ENCODE measurements at places on chromosomes 2 and 18.

GRCh38 chr18:50231621-50232020 lies 34.7 kb downstream of the CFAP53 start:
- DNase-seq, result no peak

DNA sequence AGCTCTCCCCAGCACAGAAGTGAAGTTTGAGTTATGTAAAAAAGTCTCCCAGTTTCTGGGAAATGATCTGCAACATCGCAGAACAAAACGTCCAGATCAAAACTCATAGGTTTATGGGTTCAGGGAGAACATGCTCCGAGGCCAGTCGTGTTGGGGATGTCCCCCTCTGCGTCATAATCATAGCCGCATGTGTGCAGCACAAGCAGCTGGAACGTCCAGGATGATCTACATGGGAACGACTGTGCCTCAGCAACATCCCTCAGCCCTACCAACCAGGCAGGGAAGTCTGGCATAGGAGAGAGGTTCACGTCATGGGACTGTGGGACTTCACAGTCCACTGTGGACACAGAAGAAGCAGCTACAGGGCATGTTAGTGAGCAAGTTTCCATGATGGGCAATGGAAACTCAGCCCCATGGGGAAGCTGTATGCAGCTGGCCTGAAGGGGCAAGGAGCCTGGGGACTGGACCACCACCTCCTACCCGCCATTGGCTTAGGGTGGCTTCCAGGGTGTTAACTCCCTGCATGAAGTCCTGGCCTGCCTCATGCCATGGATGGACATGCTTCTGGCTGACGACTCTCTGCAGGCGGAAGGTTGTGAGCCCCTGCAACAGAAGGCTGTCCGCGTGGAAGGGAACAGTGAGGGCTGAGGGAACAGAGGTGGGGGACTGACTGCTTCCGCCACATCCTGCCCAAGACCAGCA lies 96.9 kb downstream of the COPS8 start:
- DNase-seq, result no peak

DNA sequence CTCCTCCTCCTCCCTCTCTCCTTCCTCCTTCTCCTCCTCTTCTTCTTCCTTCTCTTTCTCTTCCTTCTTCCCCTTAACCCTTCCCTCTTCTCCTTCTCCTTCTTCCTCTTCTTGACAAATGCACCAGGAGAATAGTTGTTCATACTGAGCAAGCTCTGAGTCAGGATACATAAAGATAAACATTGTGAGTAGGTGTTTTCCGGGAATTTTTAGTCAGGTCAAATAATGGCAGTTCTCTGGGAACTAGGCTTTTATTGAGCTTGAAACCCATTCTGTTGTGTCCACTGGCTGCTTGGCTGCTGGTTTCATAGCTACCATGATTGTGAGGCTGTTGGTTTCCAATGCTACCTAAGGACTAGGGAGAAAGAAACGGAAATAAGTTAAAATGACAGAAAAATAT lies 1144.7 kb upstream of the DDX18 start:
- no peak for DNase-seq

DNA sequence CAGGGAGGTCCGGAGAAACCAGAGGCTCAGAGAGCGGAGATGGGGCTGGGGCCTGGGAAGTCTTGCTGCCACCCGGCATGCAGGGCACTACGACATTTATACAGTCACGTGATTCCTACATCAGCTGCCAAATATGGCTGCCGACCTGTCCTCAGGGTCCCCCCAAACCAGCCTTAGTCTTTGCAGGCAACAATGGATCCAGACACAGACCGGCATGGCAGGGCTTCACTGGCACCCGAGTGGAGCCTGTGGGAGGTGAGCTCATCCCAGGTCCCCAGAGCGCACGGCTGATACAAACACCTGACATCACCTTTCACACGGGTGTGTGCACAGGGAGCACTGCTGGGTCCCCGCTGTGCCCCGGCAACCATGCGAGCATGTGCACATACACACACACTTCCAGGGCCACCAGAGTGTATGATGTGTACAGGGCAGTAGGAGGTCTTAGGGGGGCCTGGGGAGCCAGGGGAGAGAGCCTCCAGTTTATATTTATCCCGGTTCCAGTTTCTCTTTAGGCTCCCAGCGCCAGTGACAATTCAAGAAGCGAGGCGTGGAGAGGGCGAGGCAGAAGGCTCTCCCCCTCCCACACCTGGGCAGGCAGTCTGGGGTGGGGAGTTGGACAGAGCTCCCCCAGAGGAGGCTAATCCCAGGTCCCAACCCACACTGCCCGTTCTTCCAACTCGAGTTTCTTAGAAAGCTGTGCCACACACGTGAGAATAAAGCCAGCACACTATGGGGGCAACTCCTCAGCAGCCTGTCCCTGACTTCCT lies 2.7 kb downstream of the SEMA4C start:
- DNase-seq, result no peak

DNA sequence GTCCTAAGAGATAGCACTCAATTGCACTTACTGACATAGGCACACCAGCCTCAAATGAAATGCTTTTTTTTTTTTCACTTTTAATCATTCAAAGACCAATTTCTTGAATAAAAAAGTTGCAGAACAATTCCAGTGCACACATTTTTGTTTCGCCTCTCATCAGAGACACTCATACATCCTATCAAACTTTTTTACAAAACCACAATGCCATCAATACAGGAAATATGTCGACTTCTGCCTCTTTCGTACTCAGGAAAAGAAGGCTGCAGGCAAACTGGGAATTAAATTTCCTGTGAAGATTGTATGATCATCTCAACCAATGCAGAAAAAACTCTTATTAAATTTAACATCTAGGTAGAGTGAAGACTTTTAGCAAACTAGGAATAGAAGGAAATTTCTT lies 112.4 kb downstream of the DNER start:
- DNase-seq, result no peak

GRCh38 chr2:134408791-134409190 lies 154.9 kb downstream of the MGAT5 start:
- DNase-seq, result no peak

DNA sequence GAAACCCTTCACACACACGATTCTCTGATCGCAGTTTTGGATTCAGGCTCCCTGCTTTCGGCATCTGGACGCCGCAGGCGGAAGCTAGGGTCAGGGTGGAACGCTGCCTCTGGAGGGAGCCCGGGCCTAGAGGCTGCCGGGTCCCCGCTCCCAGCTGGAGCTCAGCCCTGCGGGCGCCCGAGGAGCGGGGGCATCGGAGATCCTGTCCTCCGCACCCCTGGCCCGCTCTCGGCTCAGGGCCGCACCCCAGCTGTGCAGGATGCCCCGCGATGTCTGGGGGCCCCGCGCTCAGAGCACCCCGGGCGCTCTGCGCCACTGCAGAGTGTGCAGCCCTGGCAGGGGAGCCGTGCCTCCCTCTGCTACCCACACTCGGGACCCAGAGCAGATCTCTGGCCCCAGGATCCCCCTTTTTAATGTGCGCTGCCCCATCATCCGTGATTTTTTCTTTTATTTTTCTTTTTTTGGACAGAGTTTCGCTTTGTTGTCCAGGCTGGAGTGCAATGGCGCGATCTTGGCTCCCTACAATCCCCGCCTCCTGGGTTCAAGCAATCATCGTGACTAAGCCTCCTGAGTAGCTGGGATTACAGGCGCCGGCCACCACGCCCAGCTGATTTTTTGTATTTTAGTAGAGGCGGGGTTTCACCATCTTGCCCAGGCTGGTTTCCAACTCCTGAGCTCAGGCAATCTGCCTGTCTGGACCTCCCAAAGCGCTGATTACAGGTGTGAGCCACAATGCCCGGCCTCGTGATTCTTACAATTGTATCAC lies 54.8 kb upstream of the TUBA3E start:
- DNase-seq, result no peak

DNA sequence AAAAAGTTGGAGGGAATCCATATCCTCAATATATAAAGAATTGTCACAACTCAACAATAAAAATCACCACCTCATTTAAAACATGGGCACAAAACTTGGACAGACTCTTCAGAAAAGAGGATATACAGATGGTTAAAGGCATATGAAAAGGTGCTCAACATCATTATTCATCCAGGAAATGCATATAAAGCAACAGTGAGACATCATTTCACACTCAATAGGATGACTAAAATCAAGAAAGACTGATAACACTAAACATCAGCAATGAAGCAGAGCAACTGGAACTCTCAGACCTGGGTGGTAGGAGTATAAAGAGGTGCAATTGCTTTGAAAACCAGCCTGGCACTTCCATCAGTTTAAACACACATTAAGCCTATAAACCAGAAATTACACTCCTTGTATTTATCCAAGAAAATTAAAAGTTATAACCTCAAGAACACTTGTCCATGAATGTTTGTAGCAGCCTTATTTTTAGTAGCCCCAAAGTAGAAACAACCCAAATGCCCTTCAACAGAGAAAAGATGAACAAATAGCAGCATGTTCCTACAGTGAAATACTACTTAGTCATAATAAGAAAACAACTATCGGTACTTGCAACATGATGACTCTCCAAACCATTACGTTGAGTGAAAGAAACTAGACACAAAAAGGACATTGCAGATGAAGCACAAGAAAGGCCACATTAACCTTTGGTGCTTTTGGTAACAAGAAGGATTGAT lies 79.1 kb upstream of the TANC1 start:
- DNase-seq, result no peak

- DNase-seq, result no peak
Observed at GRCh38 chr2:224946895-224947294, 95.4 kb downstream of the DOCK10 start.

GRCh38 chr2:241636182-241637017 lies 558 bp downstream of the THAP4 start:
- DNase-seq, result no peak

GRCh38 chr2:65355186-65355831 lies 77.1 kb downstream of the SPRED2 start:
- no peak for DNase-seq

DNA sequence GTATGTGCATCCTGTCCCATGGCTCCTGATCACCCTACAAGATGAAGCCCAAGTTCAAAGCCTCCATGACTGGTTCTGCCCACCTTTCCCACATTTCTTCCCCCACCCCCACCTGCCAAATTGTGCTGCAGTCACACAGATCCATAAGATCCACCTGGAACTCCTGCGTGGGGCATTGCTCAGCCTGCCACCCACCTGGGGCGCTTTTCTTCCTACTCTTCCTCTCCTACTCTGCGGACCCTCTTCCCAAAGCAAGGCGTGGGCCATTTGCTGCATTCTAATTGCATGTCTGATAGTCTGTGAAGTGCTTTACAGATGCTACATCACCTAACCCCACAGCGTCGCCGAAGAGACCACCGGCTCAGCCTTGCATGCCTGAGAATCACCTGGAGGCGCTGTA lies 402.4 kb upstream of the ID2 start:
- DNase-seq, result no peak

Measured in activated CD4-positive, CD25-positive, alpha-beta regulatory T cell (primary cell).